Pons (tissue), 1 donor: ENCODE measurements at places on chromosomes 11 and 22.

DNA sequence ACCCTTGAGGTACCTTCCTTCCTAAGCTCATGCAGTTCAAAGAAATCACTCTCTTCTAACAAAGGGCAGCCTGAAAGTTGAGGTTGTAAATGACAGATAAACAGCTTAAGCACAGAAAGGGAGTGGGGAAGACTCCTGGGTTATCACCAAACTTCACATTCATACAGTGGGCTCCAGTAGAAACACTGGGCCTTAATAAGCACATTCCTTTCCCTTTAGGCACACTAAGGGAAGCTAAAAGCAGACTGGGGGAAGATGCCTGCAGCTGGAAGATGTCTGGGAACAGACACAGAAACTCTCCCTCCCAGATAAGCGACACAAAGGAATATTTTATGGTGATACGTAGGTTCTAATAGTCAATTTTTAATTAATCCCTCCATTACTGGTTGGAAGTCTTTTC lies 350.3 kb upstream of the MPPED2 start:
- DNase-seq = no peak

DNA sequence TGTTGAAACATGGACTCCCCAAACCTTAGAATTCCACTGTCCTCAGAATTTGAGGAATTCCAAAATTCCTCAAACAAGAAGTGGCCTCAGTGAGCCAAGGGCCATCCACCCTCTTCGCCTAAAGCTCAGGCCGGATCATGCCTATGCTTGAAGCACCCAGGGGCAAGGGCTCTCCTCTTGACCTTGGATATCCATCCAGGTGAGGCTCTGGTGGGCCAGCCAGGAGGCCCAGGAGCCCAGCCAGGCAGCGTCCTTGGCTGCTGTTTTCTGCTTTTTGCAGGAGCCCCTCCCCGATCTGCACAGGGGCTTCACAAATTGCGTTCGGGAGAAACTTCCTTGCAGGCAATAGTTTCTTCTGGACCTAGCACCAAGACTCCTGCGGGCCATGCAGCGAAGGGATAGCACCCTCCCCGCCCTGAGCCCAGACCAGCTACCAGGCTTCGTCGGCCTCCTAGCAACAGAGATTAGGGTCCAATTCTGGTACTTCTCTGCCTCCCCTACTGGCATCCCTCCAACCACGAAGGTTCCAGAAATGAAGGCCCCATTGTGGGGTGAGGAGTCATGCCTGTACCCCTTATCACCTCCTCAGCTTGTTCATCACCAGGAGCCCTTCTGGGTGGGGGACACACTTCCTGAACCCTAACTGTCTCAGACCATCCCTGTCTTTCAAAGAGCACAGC lies 2.0 kb downstream of the PHLDA2 start:
- no peak for DNase-seq

- peak; percentile 18 for DNase-seq
Observed at GRCh38 chr11:27216270-27217149, 146.5 kb downstream of the CCDC34 start.

DNA sequence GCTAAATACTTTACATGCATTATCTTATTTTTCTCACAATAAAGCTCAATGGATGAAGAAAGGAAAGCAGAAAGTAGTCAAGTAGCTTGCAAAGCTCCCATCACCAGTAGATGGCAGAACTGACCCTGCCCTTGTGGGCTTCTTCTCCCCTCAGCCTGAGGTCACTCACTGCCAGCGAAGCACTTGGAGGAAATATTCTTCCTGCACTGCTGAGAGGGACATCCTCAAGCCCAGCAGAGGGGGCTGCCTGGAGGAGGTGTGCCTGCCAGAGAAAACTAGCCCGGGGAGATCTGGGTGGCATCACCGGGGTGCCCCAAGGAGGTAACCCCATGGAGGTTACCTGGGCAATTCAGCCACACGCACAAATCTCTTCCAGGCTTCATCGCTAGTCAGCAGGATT lies 6.6 kb downstream of the APOL4 start:
- DNase-seq = peak; percentile 80

DNA sequence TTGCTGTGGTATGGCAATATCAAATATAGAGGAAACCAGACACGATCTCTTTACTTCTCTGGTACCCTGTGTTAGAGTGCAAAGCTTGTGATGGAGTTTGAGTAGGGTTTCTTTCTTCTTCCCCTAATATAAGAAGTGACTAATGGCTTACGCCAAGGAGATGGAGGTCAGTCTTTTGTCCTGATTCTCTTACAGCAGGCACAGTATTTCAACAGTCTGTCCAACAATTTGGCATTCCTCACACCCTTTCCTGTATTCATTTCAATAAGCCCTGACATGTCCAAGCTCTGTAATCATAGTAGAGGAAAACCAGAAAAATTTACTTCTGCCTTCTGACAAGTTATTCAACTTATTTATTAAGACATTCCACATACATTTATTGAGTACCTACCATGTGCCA lies 546.2 kb downstream of the TMEM135 start:
- no peak for DNase-seq

DNA sequence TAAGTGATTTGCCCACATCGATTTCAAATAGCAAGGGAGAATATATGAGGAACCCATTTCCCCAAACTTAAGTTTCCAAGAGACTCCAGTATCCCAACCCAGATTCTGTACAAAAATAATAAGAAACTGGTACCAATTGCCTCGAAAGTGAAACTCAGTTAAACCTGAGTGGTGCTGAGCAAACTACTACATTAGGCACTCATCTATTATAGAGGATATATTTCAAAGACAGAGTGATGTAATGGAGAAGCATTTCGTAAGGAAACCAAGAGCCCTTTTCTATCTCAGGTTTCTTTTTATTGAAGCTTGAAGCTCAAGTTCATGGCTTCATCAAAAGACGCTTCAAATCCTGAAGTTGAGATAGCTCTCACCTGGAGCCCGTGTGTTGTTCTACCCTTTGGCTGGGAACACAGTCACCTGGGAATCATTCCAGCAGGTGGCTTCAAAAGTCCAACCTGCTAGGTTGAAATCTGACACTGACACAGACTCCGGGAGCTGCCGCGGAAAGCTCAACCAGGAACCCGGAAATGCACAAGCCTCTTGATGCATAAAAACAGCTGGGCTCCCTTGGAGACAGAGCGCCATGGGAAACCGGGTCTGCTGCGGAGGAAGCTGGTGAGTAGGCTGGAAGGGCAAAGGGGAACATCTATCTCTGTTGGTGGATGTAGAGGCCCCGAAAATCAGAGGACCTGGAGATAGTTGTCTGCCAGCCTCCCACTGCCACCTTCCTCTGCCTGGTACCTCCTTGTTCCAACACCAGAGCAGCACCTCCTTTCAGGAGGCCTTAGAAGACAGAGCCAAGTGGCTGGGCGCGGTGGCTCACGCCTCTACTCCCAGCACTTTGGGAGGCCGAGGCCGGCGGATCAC lies at the start of gene C11orf52:
TSS of gene C11orf52 (plus strand) at position 524 of the 867 bp plus-strand sequence. CDS start at position 584, 60 bp downstream.
- no peak for DNase-seq

GRCh38 chr22:28375761-28376534 lies 303.7 kb downstream of the TTC28 start:
- DNase-seq = no peak

DNA sequence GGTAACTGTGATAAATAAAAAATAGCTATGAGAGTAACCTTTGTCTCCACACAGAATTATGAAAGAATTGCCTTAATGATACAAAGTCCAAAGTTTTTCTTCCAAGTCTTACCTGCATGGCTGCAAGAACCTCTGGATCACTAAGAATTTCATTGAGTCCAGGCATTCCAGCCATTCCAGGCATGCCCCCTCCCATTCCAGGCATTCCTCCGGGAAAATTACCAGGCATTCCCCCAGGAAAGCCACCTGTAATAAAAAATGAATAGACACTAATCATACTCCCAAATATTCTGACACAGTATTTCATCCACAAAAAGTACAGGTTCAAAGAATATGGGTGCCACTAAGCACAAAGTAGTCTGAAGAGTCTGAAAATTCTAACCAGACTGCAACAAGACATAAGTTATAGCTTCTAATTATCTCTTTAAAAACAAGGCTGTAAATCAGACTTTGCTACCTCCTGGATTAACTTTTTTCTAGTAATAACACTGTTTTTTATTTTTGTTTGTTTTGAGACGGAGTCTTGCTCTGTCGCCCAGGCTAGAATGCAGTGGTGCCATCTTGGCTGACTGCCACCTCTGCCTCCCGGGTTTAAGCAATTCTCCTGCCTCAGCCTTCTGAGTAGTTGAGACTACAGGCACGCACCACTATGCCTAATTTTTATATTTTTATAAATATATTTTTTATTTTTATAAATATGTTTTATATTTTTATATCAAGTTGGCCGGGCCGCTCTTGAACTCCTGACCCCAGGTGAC lies 8.0 kb upstream of the SLC25A17 start:
- no peak for DNase-seq

GRCh38 chr11:77497368-77497767 lies 23.5 kb upstream of the PAK1 start:
- DNase-seq = peak; percentile 38

DNA sequence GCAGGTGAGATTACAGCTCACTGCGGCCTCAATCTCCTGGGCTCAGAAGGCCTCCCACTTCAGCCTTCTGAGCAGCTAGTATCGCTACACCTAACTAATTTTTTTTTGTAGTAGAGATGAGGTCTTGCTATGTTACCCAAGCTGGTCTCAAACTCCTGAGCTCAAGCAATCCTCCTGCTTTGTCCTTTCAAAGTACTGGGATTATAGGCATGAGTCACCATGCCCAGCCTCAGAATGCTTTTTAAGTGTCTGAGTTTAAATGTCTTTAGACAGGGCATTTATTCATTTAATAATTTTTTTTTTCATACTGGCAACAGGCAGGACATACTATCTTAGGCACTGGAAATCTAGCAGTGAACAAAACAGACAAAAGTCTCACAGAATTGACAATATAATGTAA lies 27.7 kb downstream of the LRP4 start:
- no peak for DNase-seq

GRCh38 chr11:41935241-41935640 lies 475.8 kb upstream of the LRRC4C start:
- DNase-seq = no peak

DNA sequence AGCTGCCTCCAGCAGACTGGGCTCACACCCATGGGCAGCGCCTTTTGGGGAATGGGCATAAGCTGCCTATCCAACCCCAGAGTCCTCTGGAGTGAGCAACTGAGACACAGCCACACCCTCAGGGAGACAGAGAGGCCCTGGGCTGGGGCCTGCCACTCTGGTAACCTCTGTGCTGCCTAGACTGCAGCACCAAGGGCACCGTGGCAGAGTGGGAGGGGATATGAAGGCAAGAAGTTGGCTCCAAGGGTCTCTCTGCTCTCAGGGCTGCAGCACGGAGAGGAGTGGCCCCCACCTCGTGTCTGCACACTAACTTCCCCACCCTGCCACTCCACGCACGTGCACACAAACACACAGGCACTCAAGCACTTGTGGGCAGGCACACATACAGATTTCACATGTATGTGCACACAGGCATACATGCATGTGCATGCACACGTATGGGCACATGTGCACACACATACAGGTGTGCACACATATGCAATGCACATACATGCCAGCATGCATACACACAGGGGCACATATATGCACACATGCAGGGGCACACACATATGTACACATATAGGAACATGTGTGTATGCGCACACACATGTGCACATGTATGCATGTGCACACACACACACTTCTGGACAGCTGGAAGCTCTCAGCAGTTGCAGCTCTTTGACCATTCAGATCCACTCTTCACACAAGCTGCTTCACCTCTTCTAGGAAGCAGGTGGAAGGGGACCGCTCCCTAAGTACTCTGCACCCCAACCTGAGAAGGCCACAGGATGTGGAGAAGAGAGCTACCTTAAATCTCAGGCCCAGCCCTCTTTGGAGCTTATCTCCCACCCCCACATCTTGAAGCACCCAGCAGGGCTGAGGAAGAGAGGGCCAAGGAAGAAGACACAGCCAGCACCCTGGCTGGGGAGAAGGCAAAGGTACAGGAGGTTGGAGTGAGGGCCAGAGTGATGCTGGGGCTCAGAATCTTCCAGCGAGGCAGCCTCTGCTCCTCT lies 4.3 kb downstream of the IGSF9B start:
- no peak for DNase-seq

GRCh38 chr22:48907591-48907990 lies 920.1 kb downstream of the BRD1 start:
- no peak for DNase-seq

DNA sequence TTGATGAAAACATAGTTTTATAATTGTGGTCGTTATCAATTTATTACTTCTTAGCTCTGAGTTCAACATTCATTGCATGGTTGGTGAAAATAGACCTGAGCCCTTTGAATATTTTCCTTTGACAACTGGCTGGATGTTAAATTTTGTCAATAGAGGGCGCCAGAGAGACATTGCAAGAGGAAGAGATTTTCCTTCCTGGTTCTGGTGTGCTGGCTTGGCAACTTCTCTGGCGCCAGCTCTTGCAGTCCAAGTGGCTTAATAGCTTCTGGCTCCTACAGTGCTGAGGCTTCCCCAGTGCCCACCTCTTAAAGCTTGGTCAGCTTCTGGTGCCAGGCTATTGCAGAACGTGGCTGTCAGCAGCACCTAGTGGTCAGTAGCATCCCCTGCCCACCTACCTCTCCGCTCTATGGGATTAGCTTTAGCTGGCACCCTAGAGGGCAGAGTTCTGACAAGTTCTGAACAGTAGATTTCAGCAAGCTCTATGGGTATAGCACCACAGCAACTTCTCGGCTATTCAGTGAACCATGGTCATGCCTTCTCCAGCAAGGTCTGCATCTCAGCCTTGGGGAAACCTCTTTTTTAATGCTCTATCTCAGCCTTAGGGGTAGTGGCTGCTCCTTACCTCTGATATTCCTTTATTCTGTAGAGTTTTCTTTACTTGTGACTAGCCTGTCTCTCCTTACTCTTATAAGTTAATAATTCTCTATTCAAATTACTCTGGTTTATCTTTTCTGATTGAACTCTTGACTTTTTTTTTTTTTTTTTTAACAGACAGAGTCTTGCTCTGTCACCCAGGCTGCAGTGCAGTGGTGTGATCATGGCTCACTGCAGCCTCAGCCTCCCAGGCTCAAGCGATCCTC lies 59.4 kb downstream of the ACER3 start:
- peak; percentile 93 for DNase-seq

DNA sequence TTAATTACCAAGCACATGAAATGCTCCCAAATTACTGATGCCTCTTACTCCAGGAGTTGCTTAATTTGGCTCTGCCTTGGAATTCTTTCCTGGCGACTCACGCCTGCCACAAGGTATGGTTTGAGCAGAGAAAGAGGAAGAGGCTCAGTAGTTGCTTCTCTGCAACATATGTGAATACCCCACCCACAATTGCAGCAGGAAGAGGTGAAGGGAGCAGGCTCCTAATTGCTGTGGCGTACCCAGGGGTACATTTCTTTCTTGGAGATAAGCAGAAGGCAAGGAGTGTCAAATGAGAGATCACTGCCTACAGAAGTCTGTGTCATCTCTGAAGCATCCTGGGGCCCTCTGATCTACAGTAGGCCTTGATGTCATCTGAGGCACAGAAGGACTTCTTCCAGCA lies 10.6 kb upstream of the NNMT start:
- DNase-seq = no peak

GRCh38 chr11:107848345-107848744 lies 10.2 kb downstream of the SLC35F2 start:
- DNase-seq = no peak

- peak; percentile 22 for DNase-seq
Observed at GRCh38 chr22:24707470-24707801, 67.1 kb downstream of the PIWIL3 start.

GRCh38 chr11:93614173-93614722 lies 47.2 kb upstream of the CEP295 start:
- DNase-seq = no peak
